ENCODE measurements at places on chromosomes 5 and 9.
A peak's percentile ranks its signal among the peaks of the same experiment; 100 is the strongest.

- no peak for DNase-seq
Observed at GRCh38 chr5:82176115-82176814, 101.9 kb downstream of the RPS23 start.

DNA sequence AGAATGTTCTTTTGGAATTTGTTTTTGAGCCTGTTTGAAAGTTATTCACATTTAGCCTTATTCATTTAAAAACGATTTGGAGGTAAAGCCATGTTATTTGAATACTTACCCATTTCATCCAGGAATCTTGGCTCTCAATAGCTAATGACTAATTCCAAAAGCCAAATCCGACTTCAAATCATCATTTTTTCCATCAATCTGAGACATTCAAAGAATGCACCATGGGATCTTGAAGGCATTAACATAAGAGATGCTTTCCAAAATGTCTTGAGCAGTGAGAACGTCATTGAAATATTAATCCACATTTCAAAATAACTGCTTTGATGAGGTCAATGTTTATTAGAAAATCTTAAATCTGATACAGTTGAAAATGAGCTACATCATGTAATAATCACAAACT, 617.0 kb upstream of the RORB start:
- DNase-seq: no peak

GRCh38 chr9:98532574-98532973, 176.2 kb downstream of the GABBR2 start:
- DNase-seq: no peak

DNA sequence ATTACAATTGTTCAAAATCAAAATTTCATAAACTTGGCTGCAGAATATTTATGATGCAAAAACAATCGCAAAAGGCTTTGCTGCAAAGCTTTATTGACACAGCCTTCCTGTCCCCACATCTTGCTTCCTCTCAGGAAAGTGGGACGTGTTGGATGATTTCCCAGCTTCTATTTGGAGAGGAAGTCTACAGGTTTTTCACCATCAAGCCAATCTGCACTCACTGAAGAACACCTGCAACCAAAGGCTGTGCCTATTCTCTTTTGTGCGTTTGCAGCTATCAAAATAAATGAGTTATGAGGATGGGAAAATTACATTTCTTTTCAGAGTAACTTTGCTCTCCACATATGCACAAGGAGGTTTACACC, 214.4 kb downstream of the PLK2 start:
- DNase-seq: peak; percentile 16

DNA sequence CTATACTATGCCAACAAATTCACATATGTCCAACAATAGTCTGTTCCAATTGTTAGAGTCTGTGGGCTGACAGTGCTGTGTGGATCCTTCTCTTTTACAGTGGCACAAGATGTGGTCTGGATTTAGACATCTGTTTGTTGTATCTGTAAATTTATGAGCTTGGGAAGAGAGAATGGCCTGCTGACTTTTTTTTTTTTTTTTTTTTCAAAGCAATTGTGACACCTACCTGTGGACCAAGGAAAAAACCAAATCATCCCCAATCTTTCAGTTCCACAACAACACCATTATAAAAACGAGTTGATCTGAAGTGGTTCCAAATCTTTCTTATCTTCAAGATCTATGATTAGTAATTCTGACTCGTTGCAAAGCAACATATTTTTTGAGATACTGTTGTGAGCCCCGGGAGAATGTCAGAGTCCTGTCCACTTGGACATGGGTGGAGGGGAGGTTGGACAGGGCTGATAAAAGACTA, 4.9 kb downstream of the IRX2 start:
- no peak for DNase-seq

GRCh38 chr5:108661024-108661423, 86.7 kb upstream of the FER start:
- no peak for DNase-seq

DNA sequence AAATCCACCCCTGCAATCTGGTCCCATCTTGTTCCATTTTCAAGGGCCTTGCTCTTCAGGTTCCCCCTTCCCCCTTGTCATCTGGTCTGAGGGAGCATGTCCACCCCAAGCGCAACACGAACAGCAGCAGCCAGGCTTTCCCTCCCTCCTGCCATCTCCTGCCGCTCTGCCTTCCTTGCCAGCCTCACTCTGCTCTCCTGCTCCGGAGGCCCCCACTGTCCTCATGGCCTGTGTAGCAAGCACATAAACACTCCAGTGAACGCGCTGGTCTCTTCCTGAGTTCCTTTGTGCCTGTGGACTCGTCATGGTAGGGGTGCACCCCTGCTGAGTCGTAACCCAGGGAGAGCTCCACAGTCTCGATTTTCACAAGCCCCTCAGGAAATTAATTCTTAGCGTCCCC, 29.9 kb downstream of the TENT4A start:
- DNase-seq: no peak

- peak; percentile 83 for DNase-seq
Observed at GRCh38 chr9:132531195-132531594, 51.2 kb upstream of the BARHL1 start.

GRCh38 chr5:88888291-88888690, 5.3 kb upstream of the MEF2C start:
- no peak for DNase-seq

DNA sequence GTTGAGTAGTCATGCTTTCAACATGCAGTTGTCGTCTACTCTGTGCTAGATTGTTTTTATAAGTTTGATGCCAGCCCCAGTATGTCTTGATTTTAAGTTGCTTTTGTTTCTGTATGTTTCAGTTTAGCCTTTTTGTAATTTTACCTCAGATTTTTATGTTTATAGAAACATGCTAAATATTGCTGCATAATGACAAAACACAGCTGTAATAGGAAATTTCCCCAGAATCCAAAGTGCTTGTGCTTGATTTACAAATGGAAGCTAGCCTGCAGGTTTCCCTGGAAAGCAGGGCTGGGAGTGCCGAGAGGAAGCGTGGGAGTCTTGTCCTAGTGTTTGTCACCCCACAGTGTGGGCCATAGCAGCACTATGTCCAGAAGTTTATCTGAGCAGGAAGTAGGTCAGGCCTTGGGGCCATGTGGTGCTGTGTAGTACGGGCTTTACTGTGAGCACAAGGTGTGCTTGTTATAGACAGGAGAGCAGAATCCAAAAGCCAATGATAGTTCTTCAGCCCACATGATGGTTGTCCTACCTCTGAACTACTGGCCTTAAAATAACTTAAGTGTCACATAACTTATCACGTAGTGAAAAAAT, 100.0 kb upstream of the NREP start:
- DNase-seq: no peak

GRCh38 chr9:108869092-108869725, 7.1 kb downstream of the ACTL7A start:
- DNase-seq: no peak

DNA sequence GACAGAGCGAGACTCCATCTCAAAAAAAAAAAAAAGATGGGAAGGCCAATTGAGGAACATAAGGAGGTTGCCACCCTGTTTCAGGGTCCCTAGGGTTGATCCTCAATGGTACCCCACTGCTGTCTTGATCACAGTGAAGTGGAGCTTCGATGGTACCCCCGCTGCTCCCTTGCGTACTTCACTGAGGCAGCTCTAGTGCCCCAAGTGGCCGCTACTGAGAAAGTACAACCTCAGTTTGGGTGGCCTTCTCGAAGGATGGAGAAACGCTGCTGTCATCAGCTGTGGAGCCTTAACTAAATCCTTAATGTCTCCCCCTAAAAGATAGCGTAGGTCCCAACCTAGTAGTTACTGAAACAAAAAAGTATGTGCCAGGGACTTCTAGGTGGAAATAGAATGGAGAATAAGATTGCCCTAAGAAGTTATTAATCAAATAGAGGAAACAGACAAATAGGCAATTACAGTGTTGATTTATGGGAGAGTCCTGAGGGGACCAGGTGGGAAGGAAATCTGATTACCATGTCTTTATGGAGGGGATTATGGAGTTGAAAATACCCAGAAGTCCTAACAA, 6.3 kb downstream of the TESK1 start:
- DNase-seq: no peak

DNA sequence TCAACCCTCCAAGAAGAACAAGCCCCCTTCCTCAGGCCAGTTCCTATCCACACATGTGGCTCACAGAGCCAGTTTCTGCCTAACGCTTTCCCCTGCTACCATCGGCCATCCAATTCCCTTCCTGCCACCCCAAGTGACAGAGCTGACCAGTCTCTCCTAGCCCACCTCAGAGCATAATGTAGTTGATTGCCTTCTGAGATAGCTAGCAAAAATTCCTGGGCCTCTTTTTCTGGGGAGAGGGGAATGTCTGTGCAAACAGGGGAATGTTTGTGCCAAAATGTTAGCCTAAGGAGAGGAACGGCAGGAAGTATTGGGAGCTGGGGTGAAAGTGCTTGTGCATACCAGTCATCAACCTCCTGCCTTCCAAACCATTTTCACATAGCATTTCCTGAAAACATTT, 157.0 kb downstream of the PJA2 start:
- DNase-seq: no peak

DNA sequence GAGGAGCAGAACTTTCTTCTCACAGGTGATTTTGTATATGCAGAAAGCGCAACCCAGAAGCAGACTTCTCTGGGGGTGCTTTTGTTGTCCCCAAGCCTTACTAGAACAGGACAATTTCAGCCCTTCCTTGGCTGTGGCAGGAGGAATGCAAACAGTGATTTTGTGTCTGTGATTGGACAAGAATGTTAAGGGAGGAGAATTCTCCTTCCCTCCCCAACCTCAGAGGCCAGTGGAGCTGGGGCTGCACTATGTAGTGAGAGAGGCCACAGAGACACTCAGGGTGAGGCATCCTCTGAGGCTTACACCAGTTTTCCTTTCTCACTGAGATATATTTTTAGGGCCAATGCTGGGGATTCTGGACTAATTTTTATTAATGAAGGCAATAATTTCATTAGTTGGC, 58.8 kb downstream of the ZNF366 start:
- no peak for DNase-seq

- DNase-seq: peak; percentile 82
Observed at GRCh38 chr5:138953387-138954256, 78.5 kb upstream of the LRRTM2 start.

All from NCI-H1092 (cell line).